Activated naive CD4-positive, alpha-beta T cell treated with Interleukin-2 at 50 U/mL for 16 hours (primary cell): ENCODE measurements at places on chromosomes 13 and 19.

GRCh38 chr19:31725051-31725450 is 375.8 kb upstream of the TSHZ3 start:
- DNase-seq, result no peak

GRCh38 chr13:31350560-31350959 is 150.8 kb downstream of the B3GLCT start:
- no peak for DNase-seq

DNA sequence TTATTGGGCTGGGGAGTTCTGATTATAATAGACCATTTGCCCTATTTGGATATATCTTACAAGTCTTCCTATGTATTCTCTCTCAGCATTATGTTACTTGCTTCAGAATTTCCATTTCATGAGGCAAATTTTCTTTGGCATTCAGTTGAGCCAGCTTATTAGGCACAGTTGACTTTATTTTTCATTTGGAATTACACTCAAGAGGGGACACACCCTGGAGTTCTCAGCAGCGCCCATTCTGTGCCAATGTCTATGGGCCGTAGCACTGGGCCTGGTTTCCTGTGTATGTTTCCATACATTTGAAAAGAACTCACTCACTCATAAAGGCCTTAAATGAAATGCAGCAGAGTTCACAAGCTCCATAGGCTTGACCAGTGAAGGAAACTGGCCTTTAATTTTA is 138.5 kb downstream of the KLF12 start:
- DNase-seq, result no peak

DNA sequence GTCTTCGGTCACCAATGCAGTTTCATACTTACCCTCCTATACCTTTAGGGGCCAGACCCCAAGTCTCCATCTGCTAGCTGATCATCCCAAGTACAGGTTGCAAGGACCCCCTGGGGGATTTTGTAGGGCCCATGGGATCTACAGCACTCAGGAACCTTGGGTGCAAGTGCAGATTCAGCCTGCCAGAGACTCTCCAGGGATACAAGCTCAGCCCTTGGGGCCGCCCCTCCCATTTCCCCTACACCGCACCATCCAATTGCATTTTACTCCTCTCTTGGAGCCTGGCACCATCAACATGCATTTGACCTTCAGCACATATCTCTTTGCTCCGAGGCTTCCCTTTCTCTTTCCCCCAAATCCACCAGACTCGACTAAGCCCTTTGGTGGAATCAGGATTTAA is 154.7 kb upstream of the ZNF536 start:
- no peak for DNase-seq

DNA sequence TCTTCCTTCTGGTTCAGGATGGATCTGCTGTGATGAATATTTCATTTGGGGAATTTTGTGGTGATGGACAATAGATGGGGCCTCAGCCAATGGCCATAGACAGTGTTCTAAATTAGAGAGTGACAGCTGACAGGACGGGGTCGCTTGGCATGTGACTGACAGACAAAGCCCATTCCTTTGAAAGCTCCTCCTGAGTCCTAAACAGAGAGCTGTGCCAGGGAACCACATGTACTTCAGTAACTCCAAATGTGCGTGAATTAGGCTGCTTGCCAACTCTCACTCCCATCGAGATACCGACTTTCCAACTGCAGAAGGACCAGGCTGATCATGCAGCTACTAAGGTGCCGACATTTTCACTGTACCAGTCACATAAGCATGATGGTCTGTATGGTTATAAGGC is 187.7 kb downstream of the SHISA2 start:
- DNase-seq, result no peak

- DNase-seq, result no peak
Measured at GRCh38 chr19:38039966-38040365, 133.0 kb downstream of the SIPA1L3 start.

GRCh38 chr13:111389621-111390521 is 69.4 kb downstream of the TEX29 start:
- DNase-seq, result no peak

DNA sequence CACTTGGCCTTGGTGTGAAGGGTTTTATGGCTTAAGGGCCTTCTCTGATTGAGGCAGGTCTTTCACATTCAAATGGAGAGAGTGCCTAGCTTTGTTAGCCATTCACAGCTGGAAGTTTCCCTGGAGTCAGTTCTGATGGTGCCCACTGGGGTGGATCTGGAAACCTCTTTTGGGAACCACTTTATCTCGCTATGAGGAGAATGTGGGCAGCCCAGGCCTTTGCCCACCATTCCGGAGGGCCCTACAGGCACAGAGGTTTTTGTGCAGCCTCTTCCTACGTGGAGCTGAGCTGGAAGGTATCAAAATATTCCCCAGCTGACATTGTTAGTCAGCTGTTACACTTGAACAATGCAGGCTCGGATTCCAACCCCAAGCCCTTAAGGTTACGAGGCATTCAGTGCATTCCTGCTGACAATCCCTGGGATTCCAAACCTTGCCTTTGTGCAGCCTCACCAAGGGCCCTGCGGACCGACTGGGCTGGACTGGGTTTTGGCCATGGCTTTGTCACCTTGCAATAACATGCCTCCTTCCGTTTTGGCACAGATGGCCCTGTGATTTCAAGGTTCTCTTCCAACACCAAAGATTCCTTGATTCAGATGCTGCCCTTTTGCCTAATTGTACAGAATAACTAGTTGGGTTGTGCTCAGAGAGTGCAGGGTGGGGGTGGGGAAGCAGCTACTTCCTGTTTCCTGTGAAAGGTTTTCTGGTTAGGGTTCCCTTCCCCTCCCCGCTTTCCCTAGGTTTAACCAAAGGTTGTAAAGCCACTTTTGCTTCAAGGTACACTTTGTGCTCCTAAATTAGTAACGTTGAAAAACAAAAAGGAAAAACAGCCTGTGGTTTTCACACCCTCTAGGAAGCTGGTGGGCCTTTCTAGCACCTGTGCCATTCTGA is 27.0 kb downstream of the SAE1 start:
- DNase-seq, result peak; percentile 37

DNA sequence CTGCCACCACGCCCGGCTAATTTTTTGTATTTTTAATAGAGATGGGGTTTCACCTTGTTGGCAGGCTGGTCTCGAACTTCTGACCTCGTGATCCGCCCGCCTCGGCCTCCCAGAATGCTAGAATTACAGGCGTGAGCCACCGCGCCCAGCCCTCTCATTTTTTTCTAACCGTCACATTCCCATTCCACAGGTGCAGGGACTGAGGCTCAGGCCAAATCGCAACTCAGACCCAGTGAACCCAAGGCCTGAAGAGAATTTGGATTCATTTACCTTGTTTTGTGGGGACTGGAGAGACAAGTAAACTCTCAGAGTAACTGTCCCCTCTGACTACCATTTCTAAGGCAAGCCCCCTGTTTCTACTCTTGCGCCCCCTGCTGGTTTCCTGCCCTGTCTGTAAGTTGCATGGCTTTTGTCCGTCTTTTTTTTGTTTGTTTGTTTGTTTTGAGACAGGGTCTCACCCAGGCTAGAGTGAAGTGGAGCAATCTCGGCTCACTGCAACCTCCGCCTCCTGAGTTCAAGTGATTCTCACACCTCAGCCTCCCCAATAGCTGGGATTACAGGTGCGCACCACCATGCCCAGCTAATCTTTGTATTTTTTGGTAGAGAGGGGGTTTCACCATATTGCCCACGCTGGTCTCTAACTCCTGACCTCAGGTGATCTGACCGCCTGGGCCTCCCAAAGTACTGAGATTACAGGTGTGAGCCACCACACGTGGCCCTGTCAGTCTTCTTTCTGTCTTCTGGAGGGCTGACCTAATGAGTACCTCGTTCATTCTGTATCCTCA is 2.3 kb upstream of the STRN4 start:
- DNase-seq, result peak; percentile 81

GRCh38 chr19:55535965-55536350 is 975 bp downstream of the SBK2 start:
- DNase-seq, result no peak

GRCh38 chr19:748274-748598 is 2.7 kb upstream of the MISP start:
- DNase-seq, result no peak

DNA sequence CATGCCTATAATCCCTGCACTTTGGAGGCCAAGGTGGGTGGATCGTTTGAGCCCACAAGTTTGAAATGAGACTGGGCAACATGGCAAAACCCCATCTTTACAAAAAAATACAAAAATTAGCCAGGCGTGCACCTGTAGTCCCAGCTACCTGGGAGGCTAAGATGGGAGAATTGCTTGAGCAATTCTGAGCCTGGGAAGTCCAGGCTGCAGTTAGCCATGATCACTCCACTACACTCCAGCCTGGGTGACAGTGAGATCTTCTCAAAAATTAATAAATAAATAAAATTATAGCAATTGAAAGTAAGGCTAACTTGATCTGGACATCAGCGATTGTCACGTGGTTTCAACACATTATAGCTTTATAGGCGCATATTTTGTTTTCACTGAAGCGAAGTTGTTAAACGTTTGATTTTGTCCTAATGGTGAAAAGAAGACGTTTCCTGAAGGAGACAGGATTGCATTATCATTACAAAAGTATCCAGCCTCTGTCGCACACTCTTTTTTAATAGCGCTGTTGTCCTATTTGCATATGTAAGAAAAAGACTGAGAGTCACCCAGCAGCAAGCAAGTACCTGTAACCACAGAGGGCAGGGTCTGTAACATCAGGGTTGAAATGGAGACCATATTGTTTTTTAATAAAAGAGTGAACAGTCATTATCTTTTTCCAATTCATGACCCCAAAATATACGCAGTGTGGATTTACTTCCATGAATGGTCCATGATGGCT is 335.7 kb downstream of the DCT start:
- DNase-seq, result no peak

DNA sequence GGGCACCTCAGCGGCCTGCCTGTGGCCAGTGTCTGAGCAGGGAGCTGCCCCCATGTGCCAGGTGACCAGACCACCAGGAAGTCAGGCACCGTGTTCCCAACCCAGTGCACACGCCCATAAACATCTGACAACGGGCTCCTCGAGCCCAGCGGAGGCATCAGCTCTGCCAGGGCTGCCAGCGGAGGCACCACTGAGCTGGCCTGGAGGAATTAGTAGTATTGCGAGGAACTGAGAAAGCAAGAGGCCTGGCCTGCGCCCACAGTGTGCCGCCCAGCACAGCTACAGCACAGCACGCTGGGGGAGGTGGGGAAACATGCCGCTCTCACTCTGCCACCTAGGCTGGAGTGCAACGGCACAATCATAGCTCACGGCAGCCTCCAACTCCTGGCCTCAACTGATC is 44.6 kb downstream of the ANKRD27 start:
- DNase-seq, result no peak

GRCh38 chr13:23844132-23844531 is 45.1 kb downstream of the MIPEP start:
- no peak for DNase-seq

DNA sequence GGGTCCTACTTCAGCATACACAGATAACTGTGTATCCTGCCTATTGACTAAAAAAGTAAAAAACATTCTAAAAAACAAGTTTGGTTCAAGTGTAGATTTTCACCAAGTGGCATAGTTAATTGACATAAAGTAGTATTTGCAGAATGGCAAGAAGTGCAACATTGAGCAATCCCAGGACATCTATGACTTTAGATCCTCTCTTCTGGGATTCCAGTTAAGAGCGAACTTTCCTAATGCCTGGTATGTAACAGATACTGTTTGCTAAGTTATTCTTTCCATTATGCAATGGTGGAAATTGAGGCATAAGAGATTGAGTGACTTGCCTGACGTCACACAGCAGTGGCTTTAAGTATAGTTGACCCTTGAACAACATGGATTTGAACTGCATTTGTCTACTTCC is 96.1 kb downstream of the ZMYM2 start:
- no peak for DNase-seq

GRCh38 chr13:35621989-35622388 is 145.5 kb upstream of the MAB21L1 start:
- DNase-seq, result no peak

DNA sequence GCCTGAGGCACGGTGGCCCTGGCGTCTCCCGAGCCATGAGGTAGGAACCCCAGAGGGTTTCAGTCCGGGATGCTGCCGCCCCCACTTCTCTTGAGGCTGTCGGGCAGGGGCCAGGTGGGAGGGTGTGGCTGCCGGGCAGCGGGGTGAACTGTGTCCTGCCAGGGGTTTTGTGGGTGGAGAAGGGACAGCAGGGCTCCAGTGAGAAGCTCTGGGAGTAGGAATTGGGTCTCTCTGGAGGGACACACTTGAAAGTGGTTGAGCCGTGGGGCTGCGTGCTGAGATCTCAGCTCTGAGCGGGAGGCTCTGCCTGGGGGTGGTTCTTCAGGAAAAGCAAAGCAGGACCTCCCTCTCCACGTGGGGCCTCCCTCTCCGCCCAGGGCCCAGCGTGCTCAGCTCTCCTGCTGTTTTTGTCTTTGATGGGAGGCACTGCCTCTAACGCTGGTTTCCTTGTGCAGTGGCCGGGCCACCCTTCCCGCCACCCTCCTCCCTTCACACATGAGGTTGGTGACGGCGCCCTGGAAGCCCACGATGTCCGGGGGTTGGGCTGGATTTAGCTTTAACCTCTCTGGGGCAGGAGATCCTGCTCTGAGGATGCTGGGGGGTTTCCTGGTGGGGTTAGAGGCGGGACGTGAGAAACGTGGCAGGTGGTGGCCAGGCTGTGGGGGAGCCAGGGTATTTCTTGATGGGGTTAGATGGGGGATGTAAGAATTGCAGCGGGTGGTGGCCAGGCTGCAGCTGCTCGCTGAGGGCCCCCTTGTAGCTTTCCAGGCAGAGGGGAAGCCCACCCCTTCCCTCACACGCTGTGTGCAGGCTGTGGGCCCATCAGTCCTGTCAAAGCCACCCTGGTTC is 15.3 kb upstream of the ZNF554 start:
- DNase-seq, result no peak

GRCh38 chr13:19984430-19985218 is 26.1 kb downstream of the ZMYM2 start:
- no peak for DNase-seq

DNA sequence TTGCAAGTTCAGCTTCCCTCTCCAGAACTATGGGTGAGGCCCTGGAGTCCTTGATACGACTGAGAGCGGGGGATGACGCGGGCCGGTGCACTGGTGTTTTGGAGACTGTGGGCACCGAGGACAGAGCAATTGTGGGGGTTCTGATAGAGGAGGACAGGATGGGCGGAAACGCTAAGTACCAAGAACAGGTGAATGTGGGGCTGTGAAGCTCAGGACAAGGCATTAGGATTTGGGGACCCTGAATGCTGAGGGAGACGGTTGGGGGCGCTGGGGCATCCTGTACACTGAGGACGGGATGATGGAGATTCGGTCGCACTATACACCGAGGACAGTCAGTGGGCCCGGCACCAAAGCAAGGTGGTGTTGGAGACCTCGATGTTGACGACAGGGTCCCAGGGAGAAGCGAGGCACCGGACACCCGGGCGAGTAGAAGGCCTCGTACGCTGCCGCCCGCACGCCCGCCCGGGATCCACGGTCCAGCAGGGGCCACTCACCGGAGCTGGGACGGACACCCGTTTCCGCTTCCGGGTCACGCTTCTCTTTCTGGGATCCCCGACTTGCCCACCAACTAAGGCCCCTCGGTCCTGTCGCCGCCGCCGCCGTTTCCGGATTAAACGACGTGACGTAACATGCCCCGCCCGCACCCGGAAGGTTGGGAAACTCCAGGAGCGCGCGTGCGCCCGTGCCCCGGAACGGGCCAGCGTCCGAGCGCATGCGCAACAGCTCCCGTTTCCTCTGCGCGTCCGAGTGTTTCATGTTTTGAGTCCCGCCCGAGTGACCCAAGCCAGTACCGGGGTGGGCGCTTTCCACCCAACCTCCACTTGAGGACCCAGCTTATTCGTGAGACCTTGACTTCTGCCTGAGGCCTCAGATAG is at the start of gene CHMP2A:
CHMP2A (minus strand) TSS at position 612 of the 875 bp plus-strand sequence. CDS start 893 bp downstream, outside the sequence.
- peak; percentile 98 for DNase-seq

GRCh38 chr13:94716016-94716415 is 3.7 kb upstream of the SOX21 start:
- DNase-seq, result no peak
